ENCODE measurements at places on chromosomes 1 and 21.

DNA sequence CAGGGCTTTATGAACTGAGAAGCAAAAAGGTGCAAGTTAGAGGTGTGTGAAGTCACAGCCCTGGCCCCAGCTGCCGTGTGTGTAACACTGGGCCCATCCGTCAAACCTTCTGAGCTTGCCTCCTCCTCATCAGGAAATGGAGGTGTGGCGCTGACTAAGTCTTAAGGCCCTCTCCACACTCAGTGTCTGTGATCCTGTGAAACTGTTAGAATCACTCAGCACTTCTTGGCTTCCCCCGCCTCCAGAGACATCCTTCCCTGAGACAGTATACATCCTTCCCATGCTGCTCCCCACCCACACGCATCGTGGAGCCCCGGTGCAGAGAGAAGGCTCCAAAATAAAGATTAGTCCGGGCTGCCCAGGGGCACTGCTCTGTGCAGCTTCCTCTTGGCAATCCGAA is 33.3 kb downstream of the LRP8 start:
- no peak for DNase-seq

DNA sequence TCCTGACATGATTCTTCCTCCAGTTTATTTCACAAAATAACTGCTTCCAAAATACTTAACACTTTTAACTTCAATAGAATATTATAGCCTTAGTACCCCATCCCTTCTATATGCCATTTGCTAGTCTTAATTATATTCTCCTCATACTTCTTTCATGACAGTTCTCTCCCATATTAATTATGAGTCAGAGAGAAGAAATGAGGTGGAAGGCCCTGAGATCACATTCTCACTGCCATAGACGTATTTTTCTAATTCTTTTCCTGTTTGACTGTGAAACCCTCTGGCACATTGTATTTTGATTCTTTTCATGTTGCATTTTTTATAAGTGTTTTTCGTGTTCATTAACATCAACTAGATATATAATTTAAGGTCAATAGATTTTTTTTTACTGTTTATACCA is 88.4 kb downstream of the GTF2B start:
- no peak for DNase-seq

DNA sequence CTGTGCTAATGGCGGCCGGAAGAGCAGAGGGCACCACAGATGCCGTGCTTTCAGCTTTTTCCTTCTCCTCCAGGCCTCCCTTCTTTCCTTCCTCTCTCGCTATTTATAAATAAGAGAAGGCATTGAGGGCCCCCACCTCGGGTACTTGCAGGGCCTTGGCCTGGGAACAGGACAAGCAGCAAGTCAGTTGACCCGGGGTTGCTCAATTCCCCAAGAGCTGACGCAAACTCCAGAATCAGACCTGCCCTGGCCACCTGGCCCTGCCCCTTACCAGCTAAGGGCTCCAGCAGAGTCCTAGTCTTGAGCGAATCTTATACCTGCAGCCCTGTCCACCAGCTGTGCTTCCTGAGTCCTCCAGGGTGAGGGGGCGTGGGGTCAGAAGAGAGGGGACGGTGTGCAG is 13.5 kb downstream of the TNFRSF1B start:
- DNase-seq, result no peak

GRCh38 chr1:211924256-211924655 is 93.7 kb upstream of the LPGAT1 start:
- DNase-seq, result no peak

- no peak for DNase-seq
Measured at GRCh38 chr21:45294509-45295291, 7.0 kb upstream of the POFUT2 start.

DNA sequence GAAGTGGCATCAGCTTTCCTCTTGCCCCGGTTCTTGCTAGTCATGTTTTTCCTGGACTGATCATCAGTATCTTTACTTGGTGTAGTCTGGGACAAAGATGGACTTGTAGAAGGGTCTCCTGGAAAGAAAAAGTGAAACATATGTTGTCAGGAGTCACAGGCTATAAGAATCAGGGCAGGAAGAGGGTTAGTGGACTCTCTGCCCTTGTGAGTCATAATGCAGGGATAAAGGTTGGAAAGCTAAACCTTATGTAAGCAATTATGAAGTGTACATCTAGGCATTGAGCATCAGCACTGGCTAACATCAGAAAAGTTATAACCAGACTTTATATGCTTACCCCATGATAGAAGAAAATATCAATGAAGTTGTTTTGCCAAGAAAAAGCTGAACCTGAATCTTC is 51.2 kb downstream of the XKR8 start:
- no peak for DNase-seq

DNA sequence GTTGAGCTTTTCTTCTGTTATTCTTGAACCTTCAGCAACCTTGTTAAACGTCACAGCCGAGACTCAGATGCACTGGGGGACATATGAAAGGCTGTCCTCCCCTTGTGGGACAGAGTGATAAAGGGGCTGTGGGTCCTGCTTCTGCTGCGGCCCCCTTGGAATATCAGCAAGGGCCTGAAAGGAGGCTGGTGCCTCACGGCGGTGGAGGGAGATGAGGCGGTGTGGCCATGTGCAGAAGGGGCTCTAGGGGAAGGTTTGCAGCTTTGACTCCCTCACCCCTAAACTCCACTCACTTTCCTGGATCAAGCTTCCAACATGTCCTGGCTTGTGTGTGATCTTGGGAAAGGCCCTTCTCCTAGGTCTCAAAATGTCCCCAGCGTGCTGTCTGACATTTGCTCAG is 270.7 kb upstream of the CSF3R start:
- DNase-seq, result no peak

Data from NCI-H510A treated with DMSO at 0.1 percent for 48 hours (cell line).